Anterior cingulate cortex (tissue), 58 donors: ENCODE measurements at places on chromosomes 5 and 9.
A peak's percentile ranks its signal among the peaks of the same experiment; 100 is the strongest.

GRCh38 chr5:100464418-100464817 lies 70.8 kb upstream of the FAM174A start:
- DNase-seq, result no peak

DNA sequence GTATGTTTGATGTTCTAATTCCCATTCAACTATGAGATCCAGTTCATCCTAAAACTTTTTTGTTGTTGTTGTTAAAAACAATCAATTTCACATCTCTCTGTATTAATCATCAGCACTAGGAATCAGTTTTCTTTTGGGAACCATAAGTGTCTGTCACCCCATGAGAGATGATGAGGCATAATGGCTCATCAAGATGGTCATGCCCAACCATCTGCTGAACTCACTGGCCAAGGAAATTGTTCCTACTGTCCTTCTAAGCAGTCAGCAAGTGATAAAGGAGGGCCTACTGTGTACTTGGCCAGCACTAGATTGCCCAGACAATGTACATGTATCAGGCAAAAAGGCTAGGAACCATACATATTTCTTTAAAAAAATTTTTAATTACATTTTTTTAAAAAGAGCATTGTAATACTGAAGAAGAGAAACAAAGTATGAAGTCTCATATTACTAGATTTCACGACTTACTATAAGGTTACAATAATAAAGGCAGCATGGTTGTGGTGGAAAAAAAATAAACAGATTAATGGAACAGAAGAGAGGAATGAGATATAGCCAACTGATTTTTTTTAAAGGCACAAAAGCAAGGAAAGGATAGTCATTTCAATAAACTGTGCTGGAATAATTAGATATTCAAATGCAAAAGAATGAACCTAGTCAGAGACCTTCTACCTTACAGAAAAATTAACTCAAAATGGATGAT lies 458.3 kb downstream of the SPOCK1 start:
- DNase-seq, result no peak

GRCh38 chr5:108867656-108868055 lies 120.0 kb downstream of the FER start:
- DNase-seq, result no peak

- DNase-seq, result no peak
Measured at GRCh38 chr9:122498883-122499288, 11.7 kb upstream of the OR1J2 start.

GRCh38 chr5:85549229-85549628 lies 1068.5 kb upstream of the COX7C start:
- DNase-seq, result no peak

- peak; percentile 59 for DNase-seq
Measured at GRCh38 chr5:139745800-139746690, 49.6 kb upstream of the PSD2 start.

DNA sequence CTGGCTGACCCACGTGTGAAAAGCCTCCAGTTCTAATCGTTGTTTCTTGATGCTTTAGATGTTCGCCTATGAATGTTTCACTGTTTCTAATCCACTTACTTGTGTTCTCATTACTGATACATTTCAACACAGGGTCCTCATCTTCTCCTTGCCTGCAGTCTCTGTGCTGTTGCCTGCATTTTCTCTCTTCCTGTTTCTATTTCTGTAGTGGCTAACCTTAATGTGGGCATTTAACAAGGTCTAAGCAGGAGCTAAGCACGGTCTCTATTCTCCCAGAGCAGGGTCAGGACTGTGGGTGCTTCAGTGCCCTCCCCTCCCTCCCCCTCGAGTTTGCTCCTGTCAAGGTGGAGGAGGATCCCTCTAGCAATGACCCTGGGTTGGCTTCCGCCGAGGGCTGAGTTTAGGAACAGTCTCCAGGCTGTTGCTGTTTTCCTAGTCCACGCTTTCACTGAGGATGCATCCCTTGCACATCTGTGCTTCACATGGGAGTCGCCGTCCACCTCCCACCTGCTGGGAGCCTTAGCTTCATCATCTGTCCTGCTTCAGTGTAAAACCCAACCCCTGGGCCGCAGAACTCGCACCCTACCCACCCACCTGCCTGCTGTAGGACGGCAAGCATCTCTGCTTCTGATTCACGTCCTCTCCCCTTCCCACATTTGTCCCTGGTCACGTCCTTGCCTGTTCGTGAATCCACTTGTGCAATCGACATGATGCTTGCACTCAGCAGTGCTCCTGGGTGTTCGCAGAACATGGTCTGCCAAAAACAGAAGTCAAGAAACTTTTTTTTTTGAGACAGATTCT lies 2.4 kb upstream of the EXOC3 start:
- DNase-seq, result no peak

- no peak for DNase-seq
Measured at GRCh38 chr5:59571067-59571466, 322.5 kb downstream of the PDE4D start.

GRCh38 chr9:122883125-122883524 lies 22.0 kb downstream of the RC3H2 start:
- no peak for DNase-seq

DNA sequence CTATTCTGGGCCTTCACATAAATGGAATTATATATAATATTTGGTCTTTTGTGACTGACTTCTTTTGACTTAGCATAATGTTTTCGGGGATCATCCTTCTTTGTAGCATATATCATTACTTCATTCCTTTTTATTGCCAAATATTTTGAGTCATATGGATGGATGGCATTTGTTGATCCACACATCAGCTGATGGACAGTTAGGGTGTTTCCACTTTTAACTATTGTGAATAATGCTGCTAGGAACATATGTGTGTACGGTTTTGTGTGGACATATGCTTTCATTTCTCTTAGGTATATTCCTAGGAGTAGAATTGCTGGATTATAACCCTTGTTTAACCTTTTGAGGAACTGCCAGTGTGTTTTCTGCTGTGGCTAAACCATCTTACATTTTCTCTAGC lies 249.6 kb downstream of the FANCC start:
- no peak for DNase-seq

DNA sequence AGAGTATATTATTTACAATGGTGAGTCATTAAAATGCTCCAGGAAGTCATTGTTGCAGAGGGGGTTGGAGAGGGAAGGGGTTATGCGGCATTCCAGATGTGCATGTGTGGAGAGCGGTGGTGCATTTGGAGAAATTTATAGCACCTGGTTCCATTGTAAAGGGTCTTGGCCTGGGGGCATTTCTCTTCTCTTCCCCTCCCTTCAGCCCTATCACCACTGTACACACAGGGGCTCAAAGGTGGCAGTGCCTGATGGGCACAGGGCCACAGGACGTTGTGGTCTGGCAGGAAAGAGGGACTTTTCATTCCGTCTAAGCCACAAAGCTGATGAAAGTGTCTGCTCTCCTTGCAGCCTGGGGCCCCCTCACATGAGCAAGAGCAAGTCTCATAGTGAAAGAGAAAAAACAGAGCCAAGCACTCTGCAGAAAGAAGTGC lies 442.4 kb upstream of the ZNF462 start:
- DNase-seq, result no peak

DNA sequence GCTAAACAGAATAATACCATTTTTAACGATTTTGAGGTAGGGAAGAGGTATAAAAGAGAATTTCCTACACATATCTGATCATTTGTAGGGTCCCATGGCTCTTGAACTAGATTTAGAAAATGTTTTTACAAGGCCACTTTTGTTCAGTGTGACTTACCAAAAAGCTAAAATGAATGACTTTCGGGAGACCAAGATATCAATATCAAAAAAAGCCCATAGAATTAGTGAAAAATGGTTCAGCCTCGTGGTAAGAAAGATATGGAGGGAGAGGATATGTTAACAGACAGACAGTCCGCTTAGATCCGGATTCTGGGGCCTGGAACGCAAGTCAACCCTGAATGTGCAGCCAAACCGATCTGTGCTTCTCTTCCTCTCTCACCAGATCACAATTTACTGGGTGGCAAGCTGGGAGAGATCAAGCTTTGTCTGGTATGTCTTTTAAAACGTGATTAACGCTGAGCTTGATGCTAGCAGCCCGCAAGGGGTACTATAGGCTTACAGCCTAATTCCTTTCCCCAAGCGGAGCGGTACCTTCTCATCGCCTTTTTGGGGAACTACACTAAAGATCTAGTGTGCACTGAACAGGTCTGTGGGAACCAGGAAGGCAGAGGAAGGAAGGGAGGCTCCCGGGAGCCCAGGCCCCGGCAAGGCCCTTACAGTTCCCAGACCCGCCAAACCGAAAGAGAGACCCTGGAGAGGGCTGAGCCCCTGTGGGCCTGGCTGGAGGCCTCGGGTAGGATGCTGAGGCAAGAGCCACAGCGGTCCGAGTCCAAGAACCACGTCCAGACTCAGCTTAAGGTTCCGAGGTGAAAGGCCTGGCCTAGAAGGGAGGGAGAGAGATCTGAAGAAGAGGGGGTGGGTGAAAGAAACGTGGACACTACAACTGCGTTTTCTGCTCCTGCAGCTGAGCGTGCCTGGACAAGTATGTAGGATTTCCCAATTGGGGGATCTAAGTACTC lies 2.9 kb downstream of the NR2F1-AS1 start:
- DNase-seq, result no peak

- DNase-seq, result no peak
Measured at GRCh38 chr5:78972654-78973428, 12.3 kb downstream of the ARSB start.

DNA sequence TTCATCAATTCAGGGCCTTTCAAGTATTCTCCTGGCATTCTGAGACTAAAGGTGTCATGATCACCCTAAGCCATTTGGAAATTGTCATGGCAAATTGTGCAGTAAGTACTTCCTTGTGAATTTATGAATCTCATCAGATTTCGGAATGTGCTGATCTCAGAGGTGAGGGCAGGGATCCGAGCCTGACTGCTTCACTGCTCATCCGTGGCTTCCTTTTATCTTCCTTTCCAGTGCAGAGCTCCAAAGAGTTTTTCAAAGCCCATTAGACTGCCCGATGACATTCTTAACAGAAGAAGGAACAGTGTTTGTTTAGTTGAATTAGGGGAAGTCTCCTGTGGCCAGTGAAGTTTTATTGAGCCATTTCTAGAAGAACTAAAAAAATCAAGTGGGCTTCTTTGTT lies 182.8 kb upstream of the GDNF start:
- DNase-seq, result no peak

DNA sequence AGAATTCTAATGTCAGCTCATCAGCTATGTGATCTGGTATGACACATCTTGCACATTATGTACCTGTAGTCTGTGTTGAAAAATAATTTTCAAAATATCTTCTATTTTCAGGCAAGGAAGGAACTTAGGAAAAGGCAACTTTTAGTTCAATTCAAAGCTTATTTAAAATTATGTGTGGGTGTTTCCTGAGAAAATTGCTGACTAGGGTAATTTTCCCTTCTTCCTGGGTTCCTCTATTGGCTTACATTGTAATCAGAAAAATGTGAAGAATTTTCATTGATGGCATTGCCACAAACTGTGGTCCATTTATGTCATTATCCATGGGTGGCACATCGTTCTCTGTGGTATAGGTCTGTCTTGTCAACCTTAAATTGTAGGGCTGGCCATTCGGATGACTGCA lies 328.7 kb upstream of the SGCD start:
- DNase-seq, result no peak

- DNase-seq, result no peak
Measured at GRCh38 chr9:121399126-121399882, 29.3 kb upstream of the STOM start.

DNA sequence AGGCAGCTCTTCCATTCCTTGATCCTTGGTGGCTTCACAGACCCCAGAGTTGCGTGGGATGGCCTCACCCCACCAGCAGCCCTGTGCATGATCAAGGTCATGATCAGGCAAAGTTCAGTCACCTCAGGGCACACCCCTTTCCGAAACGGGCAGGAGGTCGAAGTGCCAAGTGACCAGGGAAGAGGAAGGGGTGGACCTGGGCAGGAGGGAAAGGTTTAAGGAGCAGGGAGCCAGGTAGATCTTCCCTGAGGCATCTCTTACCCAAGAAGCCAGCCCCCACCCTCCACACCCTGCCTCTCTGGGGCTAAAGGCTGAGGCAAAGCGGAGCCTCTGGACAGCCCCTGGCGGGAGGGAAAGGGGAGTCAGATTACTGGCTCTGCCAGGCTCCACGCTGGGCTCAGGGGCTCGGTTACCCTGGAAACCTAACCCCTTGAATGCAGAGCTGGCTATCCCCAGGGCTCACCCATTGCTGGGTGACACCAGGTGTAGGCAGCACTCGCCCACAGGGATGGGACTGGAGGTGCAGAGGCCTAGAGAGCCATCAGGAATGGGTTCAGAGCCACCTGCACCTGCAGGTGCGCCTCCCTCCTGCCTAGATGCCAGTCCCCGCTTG lies 3.6 kb downstream of the MGAT4B start:
- no peak for DNase-seq

DNA sequence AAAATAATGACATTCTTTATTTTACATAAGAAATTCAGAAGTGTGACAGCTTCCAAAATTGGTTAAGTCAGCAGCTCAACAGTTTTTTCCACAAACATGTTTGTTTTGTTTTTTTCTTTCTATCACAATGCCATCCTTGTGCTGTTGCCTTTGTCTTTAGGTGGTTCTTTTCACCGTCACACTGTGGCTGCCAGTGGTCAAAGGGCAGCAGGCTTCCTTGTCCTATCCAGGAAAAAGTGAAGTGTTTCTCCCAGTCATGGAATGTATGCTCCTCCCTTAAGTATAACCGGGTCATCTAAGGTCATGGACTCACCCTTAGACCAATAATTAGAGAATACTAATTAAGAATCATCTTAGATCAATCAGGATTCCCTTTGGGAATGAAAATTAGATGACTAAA lies 87.4 kb downstream of the SREK1 start:
- DNase-seq, result no peak

GRCh38 chr9:2461892-2462291 lies 159.7 kb upstream of the VLDLR start:
- DNase-seq, result no peak

DNA sequence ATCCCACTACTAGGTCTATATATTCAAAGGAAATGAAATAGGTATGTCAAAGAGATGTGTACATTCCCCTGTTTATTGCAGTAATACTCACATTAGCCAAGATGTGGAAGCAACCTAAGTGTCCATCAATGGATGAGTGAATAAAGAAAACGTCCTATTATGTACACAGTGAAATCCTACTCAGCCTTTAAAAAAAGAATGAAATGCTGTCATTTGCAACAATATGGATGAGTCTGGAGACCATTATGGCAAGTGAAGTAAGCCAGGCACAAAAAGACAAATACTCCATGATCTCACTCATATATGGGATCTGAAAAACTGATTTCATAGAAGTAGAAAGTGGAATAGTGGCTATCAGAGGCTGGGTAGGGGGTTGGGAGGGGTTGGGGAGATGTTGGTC lies 909.1 kb upstream of the DMAC1 start:
- DNase-seq, result no peak

DNA sequence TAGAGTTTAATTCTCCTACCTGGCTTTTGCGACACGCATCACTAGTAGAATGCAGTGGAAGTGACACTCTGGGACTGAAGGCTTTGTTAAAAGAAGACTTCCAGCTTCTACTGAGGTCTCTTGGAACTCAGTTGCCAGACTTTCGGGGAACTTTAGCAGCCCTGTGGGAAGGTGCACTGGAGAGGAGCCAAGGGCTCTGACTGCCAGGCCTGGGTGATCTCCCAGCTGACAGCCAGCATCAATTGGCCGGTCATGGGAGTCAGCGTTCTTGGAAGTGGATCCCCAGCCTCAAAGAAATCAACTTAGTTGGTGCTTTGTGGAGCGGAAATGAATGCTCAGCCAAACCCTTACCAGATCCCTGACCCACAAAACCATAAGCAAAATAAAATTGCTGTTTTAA lies 87.1 kb downstream of the OSTF1 start:
- DNase-seq, result no peak

GRCh38 chr5:91266184-91266705 lies 116.9 kb downstream of the ARRDC3 start:
- no peak for DNase-seq

- DNase-seq, result no peak
Measured at GRCh38 chr5:14286574-14287421, 143.7 kb downstream of the TRIO start.
